Body of pancreas (tissue), 4 donors: ENCODE measurements at places on chromosomes 7 and 10.

DNA sequence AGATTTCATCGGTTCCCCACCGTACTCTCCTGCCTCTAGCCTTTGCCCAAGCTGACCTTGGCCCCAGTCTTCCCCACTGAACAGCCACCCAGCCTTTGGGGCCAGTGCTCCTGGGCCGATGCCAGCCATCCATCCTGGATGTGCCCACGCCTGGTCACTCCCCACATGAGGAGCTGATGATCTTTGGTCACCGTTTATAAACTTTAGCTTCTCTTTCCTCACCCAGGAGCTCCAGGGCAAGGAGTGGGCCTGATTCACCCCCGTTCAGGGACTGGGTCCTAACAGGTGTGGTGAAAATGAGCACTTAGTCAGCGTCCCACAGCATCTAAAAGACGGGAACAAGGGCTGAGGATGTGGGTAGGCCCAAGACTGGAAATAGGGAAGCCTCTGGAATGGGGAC, 22.9 kb downstream of the GTF2IRD1 start:
- no peak overlapping the region for H3K27ac ChIP-seq
- H3K4me3 ChIP-seq: no peak overlapping the region
- H3K4me1 ChIP-seq: peaks cover 60% of the 10 kb centered on the region

GRCh38 chr7:133775201-133775600, 351.9 kb upstream of the LRGUK start:
- H3K27me3 ChIP-seq: no peaks in the 10 kb centered on the region
- no peaks in the 10 kb centered on the region for H3K36me3 ChIP-seq
- no peak for DNase-seq
- H3K27ac ChIP-seq: no peak overlapping the region
- H3K4me3 ChIP-seq: no peak overlapping the region
- peaks cover 13% of the 10 kb centered on the region for H3K4me1 ChIP-seq

DNA sequence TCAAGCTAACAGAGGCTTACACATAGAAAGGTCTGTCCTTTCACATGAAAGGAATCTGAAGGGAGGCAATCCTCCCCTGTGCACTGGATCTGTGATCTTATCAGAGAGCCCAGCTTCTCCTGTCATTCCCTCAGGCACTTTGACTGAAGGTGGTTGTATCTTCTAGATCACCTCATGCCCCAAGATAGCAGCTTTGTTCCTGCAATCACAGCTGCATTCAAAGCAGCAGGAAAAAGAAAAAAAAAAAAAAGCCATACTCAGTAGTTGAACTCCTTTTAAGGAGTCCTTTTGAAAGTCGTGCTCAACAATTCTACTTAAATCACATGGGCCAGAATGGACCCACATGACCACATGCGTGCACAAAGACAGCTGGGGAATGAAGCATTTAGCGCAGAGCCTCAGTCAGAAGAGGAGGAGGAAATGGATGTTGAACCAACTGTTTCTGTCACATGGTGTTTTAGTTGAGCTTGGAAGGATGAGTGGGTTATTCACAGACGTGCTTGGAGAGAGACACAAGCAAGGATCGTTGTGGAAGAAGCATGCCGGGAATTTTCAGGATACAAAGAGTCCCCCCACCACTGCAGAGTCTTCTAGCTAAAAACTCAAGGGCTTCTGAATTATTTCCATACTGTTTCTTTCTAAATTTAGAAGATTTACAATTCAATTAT, 13.0 kb upstream of the PFKP start:
- H3K4me3 ChIP-seq: no peak overlapping the region
- DNase-seq: no peak
- H3K27ac ChIP-seq: no peak overlapping the region
- H3K36me3 ChIP-seq: no peaks in the 10 kb centered on the region

- H3K27me3 ChIP-seq: no peaks in the 10 kb centered on the region
- H3K4me1 ChIP-seq: no peaks in the 10 kb centered on the region
- DNase-seq: no peak
Observed at GRCh38 chr10:101725296-101726114, 30.5 kb upstream of the FBXW4 start.

DNA sequence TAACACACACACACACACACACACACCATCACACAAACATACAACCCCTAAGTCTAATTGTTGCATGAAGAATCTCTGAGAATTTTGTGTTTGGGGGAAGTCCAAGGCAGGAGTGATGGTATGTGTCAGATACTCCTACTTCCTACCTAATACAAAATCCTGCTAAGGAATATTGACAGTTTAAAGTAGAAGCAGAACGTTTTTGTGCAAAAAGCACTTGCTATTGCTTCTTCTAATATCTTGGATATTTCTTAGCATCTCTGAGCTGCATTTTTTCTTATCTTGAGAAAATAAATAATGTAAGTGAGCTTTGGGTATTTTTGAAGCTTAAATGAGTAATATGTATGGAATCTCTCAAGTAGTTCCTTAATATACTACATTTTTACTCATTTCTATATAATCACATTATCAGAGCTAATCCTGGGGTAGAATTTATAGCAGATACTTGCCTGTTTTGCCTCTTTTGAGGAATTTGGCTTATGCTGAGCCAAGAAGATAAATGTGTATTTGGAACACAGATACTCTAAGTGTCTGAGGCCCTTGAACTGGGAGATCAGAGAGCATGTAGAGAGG, 212.3 kb downstream of the DKK1 start:
- H3K36me3 ChIP-seq: no peaks in the 10 kb centered on the region
- H3K27ac ChIP-seq: no peak overlapping the region
- H3K4me1 ChIP-seq: no peaks in the 10 kb centered on the region
- H3K4me3 ChIP-seq: no peak overlapping the region
- no peaks in the 10 kb centered on the region for H3K27me3 ChIP-seq
- DNase-seq: no peak

- H3K27ac ChIP-seq: no peak overlapping the region
- no peak for DNase-seq
- H3K4me1 ChIP-seq: no peaks in the 10 kb centered on the region
- no peak overlapping the region for H3K4me3 ChIP-seq
Observed at GRCh38 chr7:96671854-96672253, 37.8 kb downstream of the SEM1 start.

DNA sequence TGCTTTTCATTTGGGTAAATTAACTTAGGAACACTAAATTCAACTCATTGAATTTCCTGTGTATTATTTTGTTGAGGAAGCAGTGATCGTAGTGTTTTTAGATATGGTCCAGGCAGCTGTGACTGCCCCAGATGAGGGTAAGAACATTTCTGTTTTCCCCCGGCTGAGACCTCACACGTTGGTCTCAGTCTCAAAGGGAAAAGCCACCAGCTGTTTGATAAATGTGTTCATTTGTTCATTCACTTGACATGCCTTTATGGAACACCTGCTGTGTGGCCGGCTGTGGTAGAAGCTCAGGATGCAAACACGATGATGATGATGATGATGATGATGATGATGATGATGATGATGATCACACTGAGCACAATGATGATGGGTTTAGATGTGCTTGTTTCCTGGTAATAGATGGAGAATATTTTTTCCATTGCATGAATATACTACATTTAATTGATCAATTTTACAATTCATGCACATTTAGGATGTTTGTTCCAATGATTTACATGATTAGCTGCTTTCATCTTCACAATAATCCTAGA, 125.6 kb upstream of the ZNF32 start:
- DNase-seq: no peak
- H3K27ac ChIP-seq: no peak overlapping the region
- no peaks in the 10 kb centered on the region for H3K36me3 ChIP-seq
- peaks cover 3% of the 10 kb centered on the region for H3K4me1 ChIP-seq
- no peaks in the 10 kb centered on the region for H3K27me3 ChIP-seq

- peak; percentile 82 for DNase-seq
- H3K36me3 ChIP-seq: no peaks in the 10 kb centered on the region
Observed at GRCh38 chr10:126749015-126749655, 78.6 kb upstream of the C10orf90 start.

DNA sequence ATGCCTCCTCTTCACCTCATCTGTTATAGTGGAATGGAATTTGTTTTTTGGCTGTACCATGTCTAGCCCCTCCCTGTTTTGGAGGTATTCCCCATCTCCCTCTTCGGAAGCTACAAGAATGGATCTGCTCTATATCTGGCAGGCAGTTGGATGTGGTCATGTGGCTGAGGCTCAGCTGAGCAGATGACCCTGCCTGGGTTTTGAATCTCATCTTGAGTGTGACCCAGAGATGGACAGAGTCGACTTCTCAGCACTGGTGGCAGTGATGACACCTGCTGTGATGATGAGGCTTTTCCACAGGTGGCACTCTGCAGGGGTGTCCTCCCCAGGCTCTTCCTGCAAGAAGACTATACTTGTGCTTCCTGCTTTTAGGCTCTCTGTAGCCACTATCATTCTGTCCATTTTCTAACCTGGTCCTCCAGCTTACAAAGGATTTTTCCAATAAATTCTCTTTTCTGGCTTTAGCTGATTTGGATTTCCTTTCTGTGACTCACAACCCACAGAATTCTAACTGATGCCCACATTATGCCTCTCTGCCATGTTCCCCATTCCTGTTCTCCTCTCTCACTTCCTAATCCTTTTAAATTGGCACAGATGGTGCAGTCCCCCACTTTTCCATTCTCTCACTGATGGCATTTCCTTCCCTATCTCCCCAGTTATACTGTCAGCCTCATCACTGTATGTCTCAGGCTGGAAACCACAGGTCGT, 7.5 kb upstream of the ARHGAP22 start:
- no peak for DNase-seq
- no peaks in the 10 kb centered on the region for H3K27me3 ChIP-seq
- no peak overlapping the region for H3K4me3 ChIP-seq
- no peaks in the 10 kb centered on the region for H3K4me1 ChIP-seq
- H3K27ac ChIP-seq: no peak overlapping the region
- H3K36me3 ChIP-seq: no peaks in the 10 kb centered on the region

- no peaks in the 10 kb centered on the region for H3K36me3 ChIP-seq
- no peak overlapping the region for H3K27ac ChIP-seq
- no peak for DNase-seq
- H3K4me1 ChIP-seq: no peaks in the 10 kb centered on the region
- H3K4me3 ChIP-seq: no peak overlapping the region
Observed at GRCh38 chr10:108757946-108758345, 1165.4 kb downstream of the XPNPEP1 start.

DNA sequence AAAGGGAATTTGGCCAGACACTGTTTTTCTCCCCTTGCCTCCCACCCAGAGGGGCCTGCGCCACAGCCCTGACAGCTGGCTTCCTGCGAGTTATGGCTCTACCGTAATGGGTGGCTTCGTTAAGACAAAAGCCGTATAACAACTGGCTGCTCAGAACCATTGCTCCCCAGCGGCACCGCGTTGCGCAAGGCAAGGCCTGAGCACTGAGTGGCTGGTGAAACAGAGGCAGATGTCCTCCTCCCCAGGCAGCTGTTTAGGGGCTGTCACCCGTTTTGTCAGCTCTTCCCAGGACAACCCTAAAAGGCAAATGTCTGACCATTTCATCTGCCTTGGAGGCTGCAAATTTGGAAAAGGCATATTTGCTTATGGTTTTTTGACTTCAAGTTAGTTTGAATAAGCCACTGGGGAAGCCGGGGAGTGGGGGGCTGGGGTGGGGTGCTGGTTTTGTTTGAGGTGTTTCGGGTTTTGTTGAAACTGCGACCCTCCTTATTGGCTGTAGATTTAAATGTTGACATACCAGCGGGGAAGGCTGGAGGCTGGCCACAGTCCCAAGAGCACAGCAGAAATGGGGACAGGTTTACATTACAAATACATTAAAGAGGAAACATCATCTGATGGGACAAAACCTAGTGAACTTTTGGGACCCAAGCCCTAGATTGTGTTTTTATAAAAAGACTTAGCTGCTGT, 681 bp upstream of the SPOCK2 start:
- no peaks in the 10 kb centered on the region for H3K36me3 ChIP-seq
- no peak overlapping the region for H3K27ac ChIP-seq
- H3K4me3 ChIP-seq: no peak overlapping the region
- H3K4me1 ChIP-seq: peaks cover 17% of the 10 kb centered on the region
- H3K27me3 ChIP-seq: no peaks in the 10 kb centered on the region

- H3K27me3 ChIP-seq: no peaks in the 10 kb centered on the region
- no peaks in the 10 kb centered on the region for H3K36me3 ChIP-seq
- peak overlapping the region; percentile 86 for H3K4me3 ChIP-seq
Observed at GRCh38 chr10:116848944-116849247, 403 bp upstream of the ENO4 start.

- no peak overlapping the region for H3K4me3 ChIP-seq
- no peak for DNase-seq
- no peaks in the 10 kb centered on the region for H3K27me3 ChIP-seq
- H3K27ac ChIP-seq: no peak overlapping the region
Observed at GRCh38 chr7:24968165-24968564, 11.8 kb downstream of the OSBPL3 start.

GRCh38 chr10:71840177-71840957, 10.7 kb downstream of the PSAP start:
- H3K4me3 ChIP-seq: no peak overlapping the region
- DNase-seq: peak; percentile 70
- H3K27ac ChIP-seq: no peak overlapping the region
- peaks cover 87% of the 10 kb centered on the region for H3K4me1 ChIP-seq

- no peaks in the 10 kb centered on the region for H3K4me1 ChIP-seq
- H3K27ac ChIP-seq: no peak overlapping the region
- no peaks in the 10 kb centered on the region for H3K36me3 ChIP-seq
- no peaks in the 10 kb centered on the region for H3K27me3 ChIP-seq
- no peak for DNase-seq
Observed at GRCh38 chr10:131748831-131749766, 151.7 kb upstream of the PPP2R2D start.

DNA sequence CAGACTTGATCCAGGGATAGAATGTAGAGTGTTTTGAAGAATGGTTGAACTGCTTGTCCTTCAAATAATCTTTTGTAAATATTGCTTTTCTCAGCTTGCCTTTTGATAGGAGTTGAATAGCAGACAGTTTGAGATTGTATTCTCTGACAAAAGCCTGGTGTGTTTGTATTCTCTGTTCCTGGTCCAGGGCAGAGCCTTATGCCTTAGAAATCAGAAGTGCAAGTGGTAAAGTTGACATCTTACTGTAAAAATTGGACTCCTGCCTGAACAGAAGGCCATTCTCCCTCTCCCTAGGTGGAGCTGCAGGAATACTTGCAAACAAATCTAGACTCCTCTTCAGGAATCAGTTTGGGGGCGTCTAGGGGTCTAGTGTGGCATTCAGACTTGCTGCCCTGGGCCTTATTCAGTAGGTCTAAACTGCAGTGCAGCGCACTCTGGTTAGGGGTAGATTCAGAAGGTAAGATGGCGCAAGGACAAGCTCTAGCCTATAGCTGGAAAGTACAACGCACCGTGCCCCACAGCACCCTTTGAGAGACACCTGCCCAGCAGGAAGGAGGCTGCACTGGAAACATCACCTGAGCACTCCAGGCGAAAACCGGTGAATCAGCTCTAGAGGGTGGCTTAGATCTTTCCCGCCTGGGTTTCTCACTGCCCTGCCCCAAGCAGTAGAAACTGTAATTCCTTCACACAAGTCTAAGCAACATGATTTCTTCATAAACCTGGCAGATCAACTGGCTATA, 608.5 kb upstream of the GALNT17 start:
- DNase-seq: no peak
- no peaks in the 10 kb centered on the region for H3K36me3 ChIP-seq
- no peaks in the 10 kb centered on the region for H3K27me3 ChIP-seq
- H3K4me3 ChIP-seq: no peak overlapping the region
- peaks cover 10% of the 10 kb centered on the region for H3K4me1 ChIP-seq

- H3K4me3 ChIP-seq: no peak overlapping the region
- no peaks in the 10 kb centered on the region for H3K36me3 ChIP-seq
Observed at GRCh38 chr10:128462844-128463243, 336.6 kb upstream of the MKI67 start.

GRCh38 chr10:70546584-70546983, 56.0 kb downstream of the PRF1 start:
- H3K36me3 ChIP-seq: no peaks in the 10 kb centered on the region
- H3K4me3 ChIP-seq: no peak overlapping the region
- no peaks in the 10 kb centered on the region for H3K27me3 ChIP-seq
- no peak overlapping the region for H3K27ac ChIP-seq
- no peaks in the 10 kb centered on the region for H3K4me1 ChIP-seq

- peak overlapping the region; percentile 90 for H3K27ac ChIP-seq
- peaks cover 40% of the 10 kb centered on the region for H3K4me1 ChIP-seq
- no peaks in the 10 kb centered on the region for H3K36me3 ChIP-seq
- DNase-seq: no peak
- no peak overlapping the region for H3K4me3 ChIP-seq
- no peaks in the 10 kb centered on the region for H3K27me3 ChIP-seq
Observed at GRCh38 chr7:20220293-20220761, 3.1 kb upstream of the MACC1 start.
